CD4-positive, alpha-beta T cell (primary cell): ENCODE measurements at places on chromosomes 6 and 20.

- no peak for DNase-seq
Measured at GRCh38 chr6:11639376-11640235, 102.1 kb downstream of the TMEM170B start.

GRCh38 chr20:52833901-52834300 lies 138.3 kb upstream of the TSHZ2 start:
- no peak for DNase-seq

- no peak for DNase-seq
Measured at GRCh38 chr20:9258901-9259300, 190.0 kb downstream of the PLCB4 start.

DNA sequence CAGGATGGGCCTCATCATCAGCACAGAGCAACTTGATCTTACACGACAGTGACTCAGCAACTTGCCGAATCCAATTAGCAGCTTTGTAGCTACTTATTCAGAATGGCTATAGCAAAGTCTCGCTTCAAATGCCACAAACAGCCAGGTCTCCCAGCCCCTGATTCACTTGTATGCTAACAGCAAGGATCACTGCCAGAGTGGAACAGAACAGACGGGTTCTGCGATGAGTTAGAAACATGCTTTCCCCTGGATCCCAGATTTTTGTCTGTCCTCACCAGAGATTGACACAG lies 254.4 kb downstream of the NRN1 start:
- DNase-seq, result no peak

DNA sequence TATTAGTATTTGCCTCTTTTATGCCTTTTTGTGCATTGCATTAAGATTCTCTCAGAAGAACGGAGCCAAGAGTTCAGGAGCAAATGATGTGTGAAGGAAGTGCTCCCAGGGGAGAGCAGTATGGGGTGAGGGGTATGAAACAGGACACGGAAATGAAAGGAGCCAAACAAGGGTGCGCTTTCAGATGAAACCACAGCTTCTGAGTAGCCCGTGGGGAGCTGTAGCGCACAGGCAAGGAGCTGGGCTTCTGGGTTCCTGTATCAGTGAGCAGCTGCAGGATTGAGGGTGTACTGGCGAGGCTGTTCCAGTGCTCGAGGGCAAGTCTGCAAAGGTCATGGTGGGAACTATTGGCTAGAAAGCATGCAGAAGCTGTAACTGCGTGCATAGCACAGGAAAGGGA lies 25.4 kb downstream of the ANKEF1 start:
- no peak for DNase-seq

DNA sequence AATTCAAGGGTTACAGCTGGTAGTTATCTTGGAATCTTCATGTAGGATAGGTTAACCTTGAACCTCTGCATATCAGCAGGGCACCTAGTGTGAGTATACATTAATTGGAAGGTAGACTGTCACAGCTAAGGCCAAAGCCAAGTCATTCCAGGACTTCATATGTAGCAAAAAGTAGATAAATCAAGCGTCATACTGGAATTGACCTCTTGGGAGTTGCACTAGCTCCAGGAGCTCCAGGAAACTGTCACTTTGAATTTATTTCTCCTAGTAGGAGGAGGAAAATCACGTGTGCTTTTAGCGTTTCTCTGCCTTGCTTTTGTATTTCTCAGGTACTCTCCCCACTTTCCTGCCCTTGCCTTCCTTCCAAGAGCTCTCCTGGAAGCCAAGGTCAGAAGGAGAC lies 30.3 kb downstream of the RIPOR2 start:
- no peak for DNase-seq

GRCh38 chr6:127951172-127951917 lies 50.5 kb upstream of the THEMIS start:
- no peak for DNase-seq

DNA sequence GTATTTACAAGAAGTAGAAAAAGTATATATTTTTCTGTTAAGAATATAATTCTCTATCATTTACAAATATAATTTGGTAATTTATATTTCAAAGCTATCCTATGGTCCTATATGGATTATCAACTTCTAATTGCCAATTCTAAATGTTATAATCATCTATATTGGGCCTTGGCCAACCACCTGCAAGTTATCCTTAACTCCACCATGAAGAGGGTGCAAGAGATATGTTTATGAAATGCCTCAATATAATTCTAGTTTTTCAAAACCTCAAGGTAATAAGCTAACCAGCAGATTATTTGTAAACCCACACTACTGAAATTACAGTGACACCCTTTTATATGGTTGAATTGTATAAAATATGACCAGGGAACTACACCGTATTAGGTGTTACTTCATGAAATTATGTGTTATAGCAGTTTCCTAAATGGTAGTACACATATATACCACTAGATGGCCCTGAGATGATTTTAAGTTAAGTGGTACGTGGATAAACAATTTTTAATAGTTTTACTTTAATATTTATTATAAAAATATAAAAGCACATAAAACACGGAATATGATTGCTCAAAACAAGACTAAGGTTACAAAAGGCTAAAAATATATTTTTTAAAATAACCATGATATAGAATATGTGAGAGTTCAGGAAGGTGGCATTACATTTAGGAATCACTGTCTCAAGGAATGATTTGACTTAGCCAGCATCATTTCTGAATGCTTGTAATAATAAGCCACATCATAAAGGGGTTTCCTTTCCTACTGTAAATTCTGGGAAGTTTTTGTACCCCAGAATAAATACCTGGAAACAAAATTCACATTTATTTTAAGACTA lies 9.8 kb upstream of the PNISR start:
- no peak for DNase-seq

DNA sequence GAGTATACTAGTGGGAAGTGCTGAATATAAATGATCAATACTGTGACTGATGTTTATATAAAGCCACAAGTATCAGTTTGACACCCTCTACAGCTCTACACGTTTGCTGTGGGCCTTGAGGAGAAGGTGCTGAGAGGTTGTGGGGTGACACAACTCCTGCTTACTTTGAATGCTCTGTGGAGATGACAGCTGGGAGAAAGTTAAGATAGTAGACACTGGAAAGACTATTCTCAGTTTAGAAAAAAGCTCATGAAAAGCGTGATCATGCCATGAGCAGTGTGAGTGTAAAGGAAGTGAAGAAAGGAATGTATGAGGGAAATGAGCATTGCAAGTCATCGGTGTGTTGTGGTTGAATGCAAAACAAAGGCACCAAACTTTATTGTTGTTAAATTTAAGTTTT lies 215.8 kb downstream of the UTRN start:
- no peak for DNase-seq

GRCh38 chr6:94133106-94133505 lies 713.7 kb upstream of the EPHA7 start:
- DNase-seq, result no peak

DNA sequence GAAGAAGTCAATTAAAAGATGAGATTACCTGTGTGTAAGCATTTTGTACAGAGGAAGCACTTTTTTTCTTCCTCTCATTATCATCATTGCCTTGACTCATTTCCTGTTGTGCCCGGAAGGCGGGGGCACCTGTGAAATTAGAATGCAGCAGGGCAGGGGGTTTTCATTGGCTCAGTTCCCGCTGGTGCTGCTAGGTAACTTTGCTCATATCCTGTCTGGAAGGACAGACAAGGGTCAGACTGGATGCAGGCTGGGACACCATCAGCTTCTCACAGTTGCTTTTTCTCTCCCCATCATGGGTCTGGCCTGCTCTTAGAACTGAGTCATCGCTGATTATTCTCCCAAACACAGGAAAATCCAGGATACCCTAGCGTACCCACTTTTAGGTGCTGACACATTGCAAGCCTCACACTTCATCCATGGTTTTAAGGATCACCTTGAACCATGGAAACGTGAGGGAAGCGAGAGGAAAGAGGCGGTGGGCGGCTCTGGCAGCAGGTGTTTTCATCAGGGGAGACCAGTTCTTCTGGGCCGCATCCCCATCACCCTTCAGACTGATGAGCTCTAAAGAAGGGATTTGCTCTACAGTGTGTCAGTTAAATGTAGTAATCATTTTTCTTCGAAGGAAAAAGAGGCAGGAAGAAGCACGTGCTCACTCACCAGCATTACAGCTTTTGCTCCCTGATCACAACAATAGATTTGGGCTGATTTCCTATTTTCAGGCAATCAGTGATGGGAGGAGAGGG lies 195.7 kb upstream of the SASH1 start:
- DNase-seq, result peak; percentile 12

GRCh38 chr6:41449399-41450245 lies 96.6 kb upstream of the FOXP4 start:
- DNase-seq, result no peak

- DNase-seq, result no peak
Measured at GRCh38 chr6:51300510-51300909, 481.8 kb downstream of the TFAP2B start.

GRCh38 chr6:41372832-41373626 lies 37.6 kb downstream of the NCR2 start:
- DNase-seq, result no peak

GRCh38 chr6:139028215-139028657 lies 309 bp upstream of the ABRACL start:
- no peak for DNase-seq

DNA sequence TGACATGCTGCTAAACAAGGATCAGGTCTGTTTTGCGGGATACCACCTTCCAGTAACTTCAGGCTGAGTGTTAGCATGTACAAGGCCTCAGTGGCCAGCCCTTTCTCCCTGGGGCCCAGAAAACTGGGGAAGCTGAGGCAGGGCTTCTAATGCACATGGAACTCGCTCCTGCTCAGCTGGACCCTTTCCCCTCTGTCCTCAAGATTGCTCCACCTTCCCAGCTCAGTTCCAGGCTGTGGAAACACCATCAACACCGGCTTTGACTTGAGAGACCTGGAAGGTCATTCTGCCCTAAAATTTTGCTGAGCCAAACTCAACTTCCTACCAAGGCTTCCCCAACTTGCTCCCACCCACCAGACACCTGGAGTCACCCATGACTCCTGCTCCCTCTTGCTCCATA lies 4.2 kb upstream of the BLCAP start:
- no peak for DNase-seq

- DNase-seq, result no peak
Measured at GRCh38 chr20:29410806-29411457, 1846.5 kb upstream of the DEFB115 start.

GRCh38 chr6:11734861-11735613 lies 43.6 kb downstream of the ADTRP start:
- DNase-seq, result no peak

GRCh38 chr20:62355878-62356588 lies 11.1 kb downstream of the LAMA5 start:
- no peak for DNase-seq

- DNase-seq, result no peak
Measured at GRCh38 chr6:93972791-93973190, 553.4 kb upstream of the EPHA7 start.

- DNase-seq, result no peak
Measured at GRCh38 chr6:912871-913835, 220.2 kb upstream of the EXOC2 start.

DNA sequence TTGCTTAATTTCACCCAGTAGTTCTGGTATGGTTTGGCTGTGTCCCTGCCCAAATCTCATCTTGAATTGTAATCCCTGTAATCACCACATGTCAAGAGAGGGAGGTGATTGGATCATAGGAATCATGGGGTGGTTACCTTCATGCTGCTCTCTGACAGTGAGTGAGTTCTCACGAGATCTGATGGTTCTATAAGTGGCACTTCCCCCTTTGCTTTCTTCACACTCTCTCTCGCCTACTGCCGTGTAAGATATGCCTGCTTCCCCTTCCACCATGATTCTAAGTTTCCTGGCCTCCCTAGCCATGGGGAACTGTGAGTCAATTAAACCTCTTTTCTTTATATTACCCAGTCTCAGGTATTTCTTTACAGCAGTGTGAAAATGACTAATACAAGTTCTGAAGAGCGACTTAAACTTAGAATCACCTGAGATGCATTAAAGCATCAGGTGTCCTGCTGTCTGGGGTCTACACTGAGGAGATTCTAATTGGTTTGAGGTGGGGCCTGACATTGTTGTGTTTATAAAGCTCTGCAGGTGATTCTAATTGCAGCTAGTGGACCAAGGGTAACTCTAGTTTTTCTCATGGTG lies 82.1 kb upstream of the DTNBP1 start:
- DNase-seq, result no peak

DNA sequence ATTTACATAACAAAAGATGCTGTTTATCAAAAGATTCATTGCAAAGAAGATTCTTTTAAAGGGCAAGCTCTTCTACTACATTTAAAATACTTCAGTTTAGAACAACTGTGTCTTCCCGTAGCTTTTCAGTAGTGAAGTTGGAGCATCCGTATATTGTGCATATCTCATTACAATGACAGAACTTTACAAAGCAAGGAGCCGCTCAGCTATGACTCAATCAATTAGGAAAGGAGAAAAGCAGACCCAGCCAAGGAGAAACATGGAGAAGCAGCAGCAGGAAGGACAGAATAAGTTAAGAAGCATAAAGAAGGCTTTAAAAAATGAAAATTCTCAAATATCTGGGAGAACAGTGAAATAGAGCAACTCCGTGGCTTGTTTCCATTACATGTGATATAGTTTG lies 132.6 kb upstream of the SMLR1 start:
- no peak for DNase-seq

GRCh38 chr20:31860390-31861134 lies 9.8 kb downstream of the DUSP15 start:
- DNase-seq, result no peak

GRCh38 chr6:106666282-106667021 lies 37.1 kb downstream of the QRSL1 start:
- no peak for DNase-seq

GRCh38 chr6:159533016-159533415 lies 160.0 kb downstream of the SOD2 start:
- no peak for DNase-seq

DNA sequence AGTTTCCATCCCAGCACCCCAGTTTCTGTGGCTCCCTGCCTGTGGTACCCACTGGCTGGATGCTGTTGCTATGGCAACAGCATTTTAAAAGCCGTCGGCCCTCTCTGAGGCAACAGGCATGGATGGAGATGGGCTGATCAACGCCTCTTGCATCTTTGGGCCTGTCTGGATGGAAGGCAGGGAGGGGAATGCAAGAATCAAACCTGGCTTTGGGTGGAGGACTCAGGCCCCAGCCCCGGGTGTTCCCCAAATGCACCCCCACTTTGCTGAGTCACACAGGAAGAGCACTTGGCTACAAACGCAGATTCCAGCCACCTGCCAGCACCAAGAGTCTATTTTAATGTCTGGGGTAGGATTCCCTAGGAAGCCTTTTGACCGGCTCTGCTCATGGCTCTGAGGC lies 45.7 kb upstream of the TGM2 start:
- DNase-seq, result no peak

DNA sequence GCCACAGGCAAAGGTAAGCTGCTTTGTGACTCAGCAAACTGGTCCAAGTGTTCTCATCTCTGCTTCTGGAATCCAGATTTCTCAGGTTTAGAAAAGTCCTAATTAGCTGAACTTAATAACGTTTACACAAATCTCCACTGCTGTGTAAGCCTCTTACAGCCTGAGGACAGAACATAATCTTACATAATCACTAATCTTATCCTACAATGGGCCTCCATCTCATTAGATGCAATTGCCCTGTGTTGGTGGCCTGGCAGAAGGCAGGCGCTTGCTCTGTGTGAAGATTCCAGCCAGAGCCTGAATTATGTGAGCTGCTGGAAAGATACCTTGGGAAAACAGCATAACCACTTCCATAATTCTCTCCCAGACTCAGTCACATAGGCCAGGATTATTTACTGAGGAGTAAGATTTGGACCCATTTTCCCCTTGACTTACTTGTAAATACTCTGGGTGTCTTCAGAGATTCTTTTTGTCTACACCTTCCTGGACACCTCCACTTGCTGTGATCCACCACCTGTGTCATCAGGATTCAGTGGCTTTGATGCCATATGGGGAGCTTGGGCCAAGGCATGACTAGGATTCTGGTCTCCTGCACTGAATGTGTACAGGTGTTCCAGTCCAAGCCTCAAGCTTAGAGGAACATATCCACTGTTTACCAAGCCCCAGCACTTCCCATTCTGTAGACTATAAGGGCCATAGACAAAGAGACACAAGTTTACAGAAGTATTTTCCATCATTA lies 104.4 kb downstream of the C6orf118 start:
- no peak for DNase-seq
